ENCODE measurements at places on chromosomes 7 and 10.

GRCh38 chr10:52232561-52233350 is 81.3 kb upstream of the DKK1 start:
- DNase-seq: no peak

DNA sequence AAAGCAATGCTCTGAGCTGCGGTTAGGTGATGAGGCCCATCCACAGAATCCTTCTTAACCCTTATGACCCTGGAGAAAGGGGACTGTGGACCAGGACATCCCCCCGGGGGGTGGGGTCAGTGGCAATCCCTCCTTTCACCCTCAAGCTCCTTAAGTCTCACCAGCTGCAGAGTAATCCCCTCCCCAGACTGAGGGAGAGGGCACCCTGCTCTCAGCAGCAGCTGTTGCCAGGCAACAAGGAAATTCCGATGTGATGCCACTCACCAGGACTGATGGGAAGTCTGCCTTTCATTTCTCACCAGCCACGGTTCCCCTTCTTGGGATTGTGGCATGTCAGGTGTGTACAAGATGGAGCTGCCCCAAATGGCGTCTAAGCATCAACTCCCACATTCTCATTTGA is 129.6 kb downstream of the DOCK1 start:
- no peak for DNase-seq

GRCh38 chr7:41047789-41048191 is 655.1 kb downstream of the INHBA start:
- no peak for DNase-seq

- DNase-seq: no peak
Observed at GRCh38 chr10:68082872-68083271, 7.8 kb upstream of the HERC4 start.

DNA sequence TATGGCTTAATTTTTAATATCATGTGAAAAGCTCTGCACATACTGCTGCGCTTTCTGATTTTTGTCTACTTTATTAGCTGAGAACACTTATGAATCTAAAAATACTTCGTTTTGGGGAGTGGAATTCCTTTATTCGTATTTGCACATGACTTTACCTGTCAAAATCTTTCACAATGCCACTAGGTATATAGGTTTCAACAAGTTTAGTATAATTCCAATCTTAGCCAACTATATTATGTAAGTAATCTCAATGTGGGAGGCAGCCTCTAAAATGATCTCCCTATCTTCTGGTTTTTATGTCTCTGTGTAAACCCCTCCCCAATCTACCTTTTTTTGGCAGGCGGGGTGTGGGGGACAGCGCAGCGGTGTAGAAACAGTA is 55.3 kb downstream of the PARD3 start:
- no peak for DNase-seq

GRCh38 chr7:100215895-100216294 is 3.9 kb upstream of the PVRIG start:
- DNase-seq: no peak

DNA sequence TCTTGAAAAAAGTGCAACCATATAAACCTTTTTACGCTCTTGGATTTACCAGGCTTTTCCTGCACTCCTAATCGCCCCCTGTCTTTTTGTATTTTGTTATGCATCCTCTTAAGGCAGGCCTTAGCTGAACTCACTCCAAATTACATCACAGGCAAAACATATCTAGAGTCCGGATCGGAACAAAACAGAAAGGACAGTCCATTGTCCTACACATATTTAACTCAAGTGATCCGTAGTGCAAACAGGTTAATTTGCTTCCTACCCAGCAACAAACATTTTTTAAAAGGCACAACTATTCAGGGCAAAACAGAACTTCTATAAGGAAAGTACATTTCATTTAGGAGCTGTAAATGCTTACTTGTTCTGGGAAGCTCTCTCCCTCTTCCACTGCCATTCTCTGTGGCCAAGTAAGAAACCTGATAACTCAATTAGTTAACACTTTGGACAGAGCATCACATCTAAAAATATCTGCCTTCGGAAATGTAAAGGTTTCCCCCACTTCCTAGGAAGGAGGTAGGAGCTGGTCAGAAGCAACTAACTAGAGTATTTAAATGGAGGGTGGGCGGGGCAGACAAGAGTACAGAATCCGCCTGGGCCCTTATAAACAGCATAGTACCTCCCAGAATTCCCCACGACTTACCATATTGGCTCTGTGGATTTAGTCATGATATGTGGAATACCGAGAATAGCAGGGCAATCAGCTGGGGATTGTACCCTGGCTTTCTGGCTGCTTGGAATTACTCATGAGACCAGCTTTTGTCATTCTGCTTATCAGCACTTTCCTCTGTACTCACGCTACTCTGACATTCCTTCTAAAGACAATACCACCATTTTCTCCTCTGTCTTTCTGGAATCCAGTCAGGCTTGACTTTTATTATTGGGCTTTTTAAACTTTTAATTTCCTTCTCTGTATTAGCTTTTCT is 89.5 kb downstream of the ANK3 start:
- no peak for DNase-seq

DNA sequence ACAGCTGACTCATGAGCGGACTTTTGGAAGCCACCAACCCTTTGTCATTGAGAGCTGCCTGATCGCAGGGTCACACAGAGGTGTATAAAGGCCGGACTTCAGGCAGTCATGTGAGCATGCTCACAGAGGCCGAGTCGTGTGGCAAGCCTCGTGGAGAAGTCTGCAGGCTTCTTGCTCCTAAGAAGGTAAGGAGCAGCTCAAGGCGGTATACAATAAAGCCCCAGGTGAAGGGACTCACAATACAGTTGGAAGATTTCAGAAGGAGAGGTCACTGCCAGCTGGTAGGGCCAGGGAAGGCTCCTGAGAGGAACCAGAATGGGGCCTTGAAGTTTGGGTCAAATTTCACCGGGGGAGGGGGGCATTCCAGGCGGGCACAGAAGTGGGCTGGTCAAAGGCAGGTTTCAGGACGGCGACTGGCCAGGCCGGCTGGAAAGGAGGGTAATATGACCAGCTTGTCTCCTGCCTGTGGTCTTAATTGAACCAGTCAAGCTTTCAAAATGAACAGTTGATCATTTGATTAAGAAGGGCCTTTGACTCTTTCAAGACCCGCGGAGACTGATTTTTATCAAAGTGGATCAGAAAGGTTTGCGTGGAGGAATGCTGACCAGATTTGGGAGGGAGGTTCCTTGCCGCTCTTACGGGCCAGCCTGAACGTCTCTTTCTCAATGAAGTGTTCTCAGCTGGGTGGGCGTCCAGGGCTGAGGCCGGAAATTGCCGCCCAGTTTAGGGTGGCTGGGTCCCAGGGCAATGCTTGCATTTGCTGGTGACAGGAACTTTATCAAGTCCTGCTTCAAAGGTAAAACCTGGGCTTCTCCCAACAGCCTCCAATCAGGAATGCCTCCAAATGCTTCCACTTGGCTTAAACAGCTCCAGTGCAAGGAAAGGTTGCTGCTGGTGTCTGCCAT is 178.6 kb downstream of the EMX2 start:
- no peak for DNase-seq

GRCh38 chr7:73342645-73343044 is 14.7 kb downstream of the FKBP6 start:
- no peak for DNase-seq

Measured in CD4-positive, alpha-beta T cell treated with Interleukin-10 for 1 hour (primary cell).